ENCODE measurements at places on chromosomes 5 and 9.

DNA sequence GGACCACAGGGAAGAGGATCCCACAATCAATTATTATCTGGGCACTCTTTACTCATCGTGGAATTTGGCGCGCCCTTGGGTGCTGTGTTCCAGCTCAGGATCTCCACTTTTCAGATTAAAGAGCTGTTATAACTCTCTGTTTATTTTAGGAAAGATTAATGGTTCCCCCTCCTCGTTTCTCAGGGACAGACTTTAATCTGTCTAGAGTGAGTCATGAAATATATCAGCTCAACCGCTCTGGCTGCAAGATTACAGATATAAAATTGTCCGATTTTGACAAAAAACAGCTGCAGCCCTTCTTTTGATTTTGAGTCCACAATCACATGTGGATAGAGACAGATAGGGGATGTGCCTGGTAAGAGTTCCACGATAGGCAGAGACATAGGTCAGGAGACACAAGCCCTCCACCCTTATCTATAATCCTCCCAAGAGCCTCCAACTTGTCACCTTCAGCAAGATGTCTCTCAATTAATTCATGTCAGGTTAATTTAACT lies 77.6 kb upstream of the ANKRD55 start:
- DNase-seq = no peak

GRCh38 chr5:115214541-115214940 lies 44.8 kb upstream of the TRIM36 start:
- DNase-seq = no peak

- peak; percentile 50 for DNase-seq
Observed at GRCh38 chr9:96169484-96169883, 132.5 kb downstream of the HSD17B3 start.

- DNase-seq = peak; percentile 96
Observed at GRCh38 chr9:133135146-133135745, 14.2 kb upstream of the RALGDS start.

- DNase-seq = no peak
Observed at GRCh38 chr9:72274441-72274840, 90.6 kb downstream of the ZFAND5 start.

DNA sequence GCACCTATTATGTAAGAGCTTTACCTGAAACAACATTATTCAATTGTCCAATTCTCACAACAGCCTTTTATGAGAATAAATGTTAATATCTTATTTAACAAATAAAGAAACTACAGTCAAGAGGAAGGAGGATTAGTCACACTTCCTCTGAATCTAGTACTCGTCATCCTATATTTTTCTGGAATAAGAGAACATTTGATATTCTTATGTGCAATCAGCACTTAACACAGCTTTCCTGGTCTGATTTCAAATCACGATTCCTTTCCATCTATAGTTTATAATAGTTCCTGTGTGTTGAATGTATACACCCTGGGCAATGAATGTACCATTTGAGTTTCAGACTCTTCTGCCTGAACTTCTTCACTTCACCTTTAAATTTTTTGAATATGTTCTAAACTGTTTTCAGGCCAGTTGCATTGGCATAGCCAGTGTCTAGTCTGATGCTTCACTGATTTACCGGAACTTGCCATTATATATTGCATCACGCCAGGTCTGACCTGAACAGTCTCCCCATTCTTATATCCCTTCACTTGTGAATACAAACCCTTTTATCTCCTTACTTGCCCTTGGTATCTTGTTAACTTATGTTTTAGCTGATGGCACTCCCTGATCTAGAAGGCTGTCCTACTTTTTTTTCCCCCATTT lies 698.3 kb downstream of the MAT2B start:
- peak; percentile 46 for DNase-seq

DNA sequence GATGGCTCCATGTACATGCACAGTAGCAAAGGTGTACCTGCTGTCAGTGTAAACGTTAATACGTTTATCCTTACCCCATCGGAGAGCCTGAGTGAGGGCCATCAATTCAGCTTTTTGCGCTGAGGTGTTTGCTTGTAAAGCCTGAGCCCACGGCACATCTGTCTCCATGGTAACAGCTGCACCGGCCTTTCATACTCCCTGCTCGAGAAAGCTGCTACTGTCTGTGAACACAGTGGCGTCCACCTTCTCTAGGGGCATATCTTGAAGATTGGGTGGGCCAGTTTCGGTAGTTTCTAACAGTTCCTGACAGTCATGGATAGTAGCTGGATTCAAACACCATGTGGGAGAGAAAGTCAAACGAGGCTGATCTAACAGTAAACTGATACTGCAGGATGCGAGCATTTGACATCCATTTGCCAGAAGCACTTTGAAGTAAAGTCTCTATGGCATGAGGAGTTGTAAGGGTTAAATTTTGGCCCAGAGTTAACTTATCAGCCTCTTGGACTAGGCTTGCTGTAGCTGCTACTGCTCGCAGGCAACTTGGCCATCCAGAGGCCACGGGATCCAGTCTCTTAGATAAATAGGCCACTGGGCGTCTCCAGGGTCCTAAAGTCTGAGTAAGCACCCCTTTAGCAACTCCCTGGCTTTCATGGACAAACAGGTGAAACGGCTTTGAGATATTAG lies 21.0 kb upstream of the RHOBTB3 start:
- DNase-seq = no peak

GRCh38 chr9:94819161-94819687 lies 92.7 kb downstream of the AOPEP start:
- no peak for DNase-seq

DNA sequence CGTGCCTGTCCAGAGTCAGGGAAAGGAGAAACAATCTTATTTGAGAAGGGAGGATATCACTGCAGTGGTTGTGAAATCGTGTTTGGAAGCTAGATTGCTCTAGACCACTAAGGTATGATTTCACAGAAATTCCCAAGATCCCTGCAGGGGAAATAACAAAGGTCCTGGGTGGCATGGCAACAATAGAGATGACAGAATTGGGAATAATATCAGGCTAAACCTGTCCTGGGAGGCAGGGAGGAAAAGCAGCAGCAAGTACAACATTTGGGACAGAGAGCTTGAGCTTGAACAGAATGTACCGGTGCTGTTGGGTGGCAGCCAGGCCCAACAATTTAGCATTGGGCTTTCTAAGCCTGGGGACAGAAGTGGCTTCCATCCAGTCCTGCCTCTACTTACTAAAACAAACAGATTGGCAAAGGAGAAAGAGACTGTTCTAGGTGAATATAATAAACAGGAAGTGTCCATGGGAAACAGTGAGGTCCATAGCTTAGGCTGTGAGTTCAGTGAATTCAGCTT lies 17.0 kb upstream of the ARHGAP26 start:
- no peak for DNase-seq

DNA sequence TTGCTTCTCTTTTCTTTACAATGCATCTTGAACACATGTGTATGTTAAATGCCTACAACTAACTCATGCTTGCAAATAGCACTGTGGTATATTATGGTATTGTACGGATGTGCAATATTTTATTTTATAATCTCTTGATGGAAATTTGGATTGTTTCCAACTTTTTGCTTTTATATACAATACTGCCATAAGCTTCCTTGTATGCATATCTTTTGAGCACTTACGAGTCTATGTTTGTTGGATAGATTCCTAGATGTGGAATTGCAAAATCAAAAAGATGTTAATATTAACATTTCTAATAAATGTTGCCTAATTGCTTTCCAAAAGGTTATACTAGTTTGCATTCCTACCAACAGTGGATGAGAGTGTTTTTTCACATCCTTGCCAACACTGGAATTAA lies 3.4 kb upstream of the GALNT12 start:
- DNase-seq = no peak

DNA sequence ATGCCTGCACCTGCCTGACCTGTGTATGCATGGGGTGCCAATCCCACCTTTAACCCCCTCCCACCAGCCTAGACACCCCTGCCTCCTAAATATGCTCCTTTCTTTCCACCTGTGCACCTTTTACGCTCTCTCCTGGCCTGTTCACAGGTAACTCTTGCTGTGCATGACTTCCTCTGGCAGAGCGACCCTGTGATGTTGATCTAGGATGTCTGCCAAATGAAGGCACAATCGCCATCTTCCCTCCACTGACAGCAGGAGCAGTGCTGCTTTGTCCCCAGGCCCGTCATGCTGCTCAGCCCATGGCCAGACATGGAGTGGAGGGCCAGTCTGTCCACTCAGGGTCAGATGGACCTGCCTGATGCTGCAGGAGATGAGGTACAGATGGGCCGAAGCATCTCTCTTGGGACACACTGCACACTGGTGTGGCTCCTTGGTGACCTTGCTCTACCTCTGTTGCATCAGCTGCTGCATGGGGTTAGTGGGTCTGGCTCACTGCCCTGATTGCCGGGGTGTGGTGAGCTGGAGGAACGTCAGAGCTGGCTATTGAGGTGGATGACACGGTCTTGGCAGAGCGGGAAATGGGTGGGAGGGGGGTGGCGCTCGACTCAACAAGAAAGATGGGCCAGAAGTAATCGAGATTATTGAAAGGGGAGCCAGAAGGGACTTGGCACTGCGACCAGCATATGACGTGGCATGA lies 101.7 kb upstream of the PITX1 start:
- DNase-seq = peak; percentile 60

DNA sequence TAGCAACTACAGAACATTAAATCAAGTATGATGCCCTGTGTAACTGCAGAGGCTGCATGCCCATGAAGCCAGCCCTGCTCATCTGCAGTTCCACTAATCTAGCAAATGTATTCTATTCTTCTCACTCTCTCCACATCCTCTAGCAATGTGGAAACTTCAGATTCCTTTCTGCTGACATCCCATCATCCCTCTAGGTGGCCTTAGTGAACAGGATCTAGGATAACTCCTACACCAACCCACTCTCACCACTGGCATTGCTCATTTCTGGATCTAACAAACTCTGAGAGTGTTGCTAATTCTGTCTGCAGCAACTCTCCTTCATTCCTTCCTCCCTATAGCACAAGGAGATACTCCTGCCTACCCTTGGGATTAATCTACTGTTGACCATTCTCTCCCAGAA lies 80.8 kb downstream of the FAM81B start:
- peak; percentile 56 for DNase-seq

- no peak for DNase-seq
Observed at GRCh38 chr9:121824651-121825030, 173.2 kb downstream of the DAB2IP start.

GRCh38 chr5:120872297-120872696 lies 408.2 kb downstream of the PRR16 start:
- DNase-seq = no peak

DNA sequence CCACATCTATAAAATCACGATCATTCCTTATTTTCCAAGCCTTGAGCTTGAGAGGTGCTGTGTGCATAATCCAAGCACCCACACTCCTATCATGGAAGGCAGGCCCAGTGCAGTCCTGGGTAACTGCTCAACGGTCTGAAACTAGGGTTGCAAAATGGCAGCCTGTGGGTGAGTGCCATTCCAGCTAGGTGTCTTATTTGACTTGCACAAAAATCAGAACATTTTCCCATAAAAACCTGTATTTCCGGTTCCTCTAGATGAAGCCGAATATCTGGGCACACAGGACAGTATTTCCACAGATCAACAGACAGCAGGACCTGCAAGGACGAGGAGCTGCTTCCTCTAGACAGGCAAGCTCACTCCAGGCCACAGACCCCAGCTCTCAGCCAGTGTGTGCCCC lies 588.8 kb downstream of the BNC2 start:
- DNase-seq = no peak

DNA sequence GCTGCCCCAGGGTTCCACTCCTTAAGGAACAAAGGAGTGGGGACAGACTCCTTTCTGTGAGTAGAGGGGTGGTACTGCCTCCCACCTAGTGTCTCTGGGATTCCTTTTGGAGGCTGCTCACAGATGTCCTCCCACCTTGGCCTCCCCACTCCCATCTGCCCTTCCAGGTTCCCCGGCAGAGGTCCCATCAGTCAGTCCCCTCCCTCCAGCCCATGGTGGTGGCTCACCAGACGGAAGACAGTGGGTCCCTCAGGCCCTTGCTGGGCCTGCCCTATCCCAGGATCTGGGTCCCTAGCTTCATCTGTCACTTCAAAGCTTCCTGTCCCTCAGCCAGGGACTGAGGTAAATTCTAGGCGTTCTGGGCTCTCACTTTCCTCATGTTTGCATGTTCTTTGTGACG lies 35.6 kb upstream of the NEK6 start:
- DNase-seq = no peak

- DNase-seq = peak; percentile 82
Observed at GRCh38 chr5:138488481-138488945, 23.2 kb downstream of the EGR1 start.

- no peak for DNase-seq
Observed at GRCh38 chr9:108883085-108883484, 21.0 kb downstream of the ACTL7A start.

GRCh38 chr5:2886531-2886930 lies 135.1 kb upstream of the IRX2 start:
- no peak for DNase-seq

DNA sequence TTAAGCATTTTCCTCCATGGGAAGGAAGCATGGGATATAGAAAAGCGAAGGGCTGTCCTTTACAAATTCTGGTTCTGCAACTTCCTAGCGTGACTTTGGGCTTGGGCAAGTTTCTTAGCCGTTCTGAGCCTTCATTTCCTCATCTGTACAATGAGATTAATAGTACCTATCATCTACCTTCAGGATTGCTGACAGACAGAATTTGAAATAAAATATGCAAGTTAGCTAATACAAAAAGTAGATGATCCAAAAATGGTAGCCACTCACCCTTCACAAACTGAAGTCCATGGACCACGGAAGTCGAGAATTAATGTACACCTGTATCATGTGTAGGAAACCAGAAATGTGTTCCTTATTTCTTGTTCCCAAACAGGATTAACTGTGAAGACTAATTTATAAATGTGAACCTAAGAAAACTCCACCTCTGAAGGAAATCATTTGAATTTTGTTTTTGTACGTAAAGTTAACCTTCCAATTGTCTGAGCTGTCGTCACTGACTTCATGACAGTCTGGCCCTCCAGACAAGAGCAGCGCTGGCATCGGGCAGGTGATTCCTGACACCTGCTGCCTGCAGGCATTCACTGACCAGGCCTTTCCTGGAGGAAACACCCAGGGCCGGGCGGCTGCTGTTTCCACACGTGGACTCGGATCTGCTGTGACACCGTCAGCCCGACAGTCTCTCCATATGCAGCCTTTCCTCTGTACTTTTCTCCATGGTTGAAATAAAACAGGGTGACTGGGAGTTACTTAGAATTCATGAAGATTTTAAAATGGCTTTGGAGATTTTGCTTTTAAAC lies 63.4 kb downstream of the PSMB7 start:
- DNase-seq = no peak

Data from ELR (cell line).